HCEC 1CT (cell line): ENCODE measurements at places on chromosomes 6 and 20.

DNA sequence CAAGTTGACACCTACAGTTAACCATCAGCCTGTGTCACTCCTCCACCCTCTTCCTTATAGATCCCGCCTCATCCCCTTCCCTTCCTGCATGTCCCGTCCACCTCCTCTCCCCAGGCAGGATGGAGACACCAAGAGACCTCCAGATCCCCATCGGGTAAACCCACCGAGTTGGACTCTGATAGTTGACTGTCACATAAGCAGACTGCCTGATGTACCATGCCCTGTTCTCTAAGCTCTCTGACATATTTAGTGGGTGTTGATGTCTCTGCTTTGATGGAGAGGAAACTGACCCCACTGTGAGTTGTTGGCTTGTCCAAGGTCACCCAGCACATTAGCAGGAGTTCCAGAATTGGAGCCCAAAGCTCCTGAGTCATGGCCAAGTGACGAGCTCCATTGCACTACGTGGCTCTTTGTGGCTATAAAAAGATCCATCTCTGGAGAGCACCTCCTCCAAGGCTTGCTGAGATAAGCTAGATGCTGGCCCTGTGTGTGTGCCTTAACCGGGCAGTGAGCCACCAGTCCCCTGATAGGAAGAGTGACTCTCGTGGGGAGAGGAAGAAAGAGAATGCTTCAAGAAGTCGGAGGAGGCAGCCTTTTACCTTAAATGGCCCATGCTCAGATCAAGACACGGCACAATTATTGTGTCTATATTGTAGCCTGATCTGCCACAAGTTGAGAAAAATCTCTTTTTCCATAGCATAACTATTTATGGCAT is 236.0 kb upstream of the ECI2 start:
- peak; percentile 71 for DNase-seq

DNA sequence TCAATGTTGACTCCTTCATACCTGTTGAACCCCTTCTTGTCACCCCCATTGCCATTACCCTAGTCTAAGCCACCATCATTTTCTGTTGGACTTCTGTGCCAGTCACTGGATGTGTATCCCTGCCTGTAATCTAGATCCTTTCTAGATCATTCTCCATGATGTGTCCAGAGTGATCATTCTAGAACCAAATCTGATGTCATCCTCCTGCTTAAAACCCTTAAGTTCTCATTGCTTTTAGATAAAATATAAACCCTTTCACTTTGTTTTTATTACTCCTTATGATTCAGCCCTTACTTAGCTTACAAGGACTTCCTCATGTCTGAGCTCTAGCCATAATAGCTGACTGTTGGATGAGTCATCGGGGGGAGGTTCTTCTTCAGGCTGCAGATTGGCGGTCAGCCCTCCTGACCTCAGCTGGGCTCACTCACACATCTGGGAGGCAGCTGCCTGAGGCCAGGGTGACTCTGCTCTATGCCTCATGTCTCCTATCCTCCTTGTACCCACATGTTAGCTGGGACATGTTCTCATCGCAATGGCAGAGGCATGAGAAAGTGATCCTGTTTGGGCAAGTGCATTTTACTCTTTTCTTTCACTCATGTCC is 287.6 kb downstream of the ESR1 start:
- peak; percentile 100 for DNase-seq

- peak; percentile 63 for DNase-seq
Observed at GRCh38 chr6:158703837-158704822, 54.3 kb downstream of the SYTL3 start.

GRCh38 chr20:13035399-13036152 is 26.8 kb downstream of the SPTLC3 start:
- DNase-seq = no peak

DNA sequence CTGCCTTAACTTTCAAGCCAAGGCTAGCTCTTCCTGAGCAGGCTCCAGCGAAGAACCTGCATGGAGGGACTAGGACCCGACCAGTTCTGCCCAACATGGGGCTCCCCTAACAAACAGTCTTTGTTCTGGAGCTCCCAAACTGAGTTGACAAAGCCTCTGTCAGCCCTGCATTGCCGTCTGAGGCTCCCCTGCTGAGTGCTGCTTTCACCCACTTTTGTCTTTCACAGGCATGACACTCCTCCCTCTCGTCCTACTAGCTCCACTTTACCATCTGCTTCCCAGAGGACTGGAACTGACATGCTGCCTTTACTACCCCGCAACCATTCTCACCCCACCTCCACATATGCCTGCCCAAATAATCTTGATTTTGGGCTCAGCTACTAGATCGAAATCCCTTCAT is 45.1 kb upstream of the B4GALT5 start:
- DNase-seq = no peak

DNA sequence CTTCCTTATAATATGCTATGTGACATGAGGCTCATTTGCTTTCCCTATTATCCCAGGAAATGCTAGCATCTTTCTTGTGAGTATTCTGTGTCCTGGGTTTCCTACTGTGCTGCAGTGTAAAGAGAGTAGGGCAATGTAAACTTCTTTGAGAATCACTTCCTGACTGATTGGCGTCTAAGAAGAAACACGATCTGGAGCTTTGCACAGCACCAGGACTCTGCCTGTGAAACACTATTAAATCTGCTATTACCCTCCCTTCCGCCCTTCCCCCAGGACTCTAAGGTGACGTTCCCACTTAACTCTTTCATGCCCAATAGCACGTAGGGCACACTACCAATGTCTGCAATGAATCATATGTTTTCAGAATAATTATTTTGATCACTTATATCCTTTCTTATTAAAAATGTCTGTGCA is 607.3 kb upstream of the CITED2 start:
- DNase-seq = peak; percentile 88

GRCh38 chr20:60056407-60057122 is 98.3 kb downstream of the CDH26 start:
- no peak for DNase-seq

DNA sequence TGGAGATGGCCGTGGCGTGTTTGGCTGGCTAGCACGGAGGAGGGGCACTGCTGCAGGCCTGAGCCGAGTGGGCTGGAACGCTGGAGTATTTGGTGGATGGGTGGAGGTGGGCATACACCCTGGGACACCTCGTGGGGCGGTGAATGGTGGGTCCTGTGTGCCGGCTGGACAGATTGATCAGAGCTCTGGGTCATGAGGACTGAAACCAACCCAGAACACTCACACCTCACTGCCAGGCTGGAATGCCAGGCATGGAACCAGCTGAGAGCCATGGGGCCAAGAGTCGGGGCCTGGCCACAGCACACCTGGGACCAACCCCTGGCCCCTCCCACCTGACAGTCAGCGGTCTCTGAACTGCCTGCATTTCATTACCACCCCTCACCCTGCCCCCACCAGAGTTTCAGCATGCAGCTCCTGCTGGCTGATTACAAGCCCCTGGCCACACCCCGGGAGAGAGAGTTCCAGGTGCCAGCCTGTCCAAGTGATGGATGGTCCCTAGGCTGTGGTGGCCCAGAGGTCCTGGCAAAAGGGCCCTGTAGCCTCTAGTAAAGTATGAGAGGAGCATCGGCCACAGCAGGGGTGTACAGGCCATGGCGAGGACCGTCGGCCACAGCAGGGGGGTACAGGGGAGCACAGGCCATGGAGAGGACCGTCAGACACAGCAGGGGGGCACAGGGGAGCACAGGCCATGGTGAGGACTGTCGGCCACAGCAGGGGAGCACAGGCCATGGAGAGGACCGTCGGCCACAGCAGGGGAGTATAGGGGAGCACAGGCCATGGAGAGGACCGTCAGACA is 3.3 kb downstream of the NPBWR2 start:
- no peak for DNase-seq

DNA sequence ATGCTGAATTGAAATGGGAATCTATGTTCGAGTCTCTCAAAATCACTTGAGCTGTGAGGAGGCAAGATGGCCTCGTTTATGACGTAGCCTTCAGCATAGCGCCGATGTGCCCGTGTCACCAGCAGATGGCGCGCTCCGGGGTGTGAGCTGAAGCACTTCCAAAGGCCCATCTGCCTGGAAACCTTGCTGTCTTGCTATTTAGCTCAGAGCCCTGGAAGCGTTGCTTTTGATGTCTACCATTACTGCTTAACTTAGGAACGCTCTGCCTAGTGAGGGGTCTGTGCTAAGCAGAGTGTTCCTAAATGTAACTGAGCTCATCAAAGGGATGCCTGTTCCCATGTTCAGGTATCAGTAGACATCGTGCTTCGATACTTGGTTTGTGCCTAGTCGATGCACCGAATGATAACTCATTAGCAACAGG is 67.7 kb downstream of the SYCP2L start:
- DNase-seq = peak; percentile 83

- DNase-seq = peak; percentile 62
Observed at GRCh38 chr6:153312634-153313033, 181.6 kb upstream of the RGS17 start.

GRCh38 chr6:119184008-119184648 is 105.7 kb upstream of the FAM184A start:
- no peak for DNase-seq

- DNase-seq = no peak
Observed at GRCh38 chr20:62760856-62761758, 35.2 kb upstream of the MRGBP start.

GRCh38 chr6:27986928-27987725 is 30.1 kb downstream of the OR2B6 start:
- peak; percentile 60 for DNase-seq

- DNase-seq = peak; percentile 60
Observed at GRCh38 chr6:135372758-135373157, 124.8 kb downstream of the AHI1 start.

DNA sequence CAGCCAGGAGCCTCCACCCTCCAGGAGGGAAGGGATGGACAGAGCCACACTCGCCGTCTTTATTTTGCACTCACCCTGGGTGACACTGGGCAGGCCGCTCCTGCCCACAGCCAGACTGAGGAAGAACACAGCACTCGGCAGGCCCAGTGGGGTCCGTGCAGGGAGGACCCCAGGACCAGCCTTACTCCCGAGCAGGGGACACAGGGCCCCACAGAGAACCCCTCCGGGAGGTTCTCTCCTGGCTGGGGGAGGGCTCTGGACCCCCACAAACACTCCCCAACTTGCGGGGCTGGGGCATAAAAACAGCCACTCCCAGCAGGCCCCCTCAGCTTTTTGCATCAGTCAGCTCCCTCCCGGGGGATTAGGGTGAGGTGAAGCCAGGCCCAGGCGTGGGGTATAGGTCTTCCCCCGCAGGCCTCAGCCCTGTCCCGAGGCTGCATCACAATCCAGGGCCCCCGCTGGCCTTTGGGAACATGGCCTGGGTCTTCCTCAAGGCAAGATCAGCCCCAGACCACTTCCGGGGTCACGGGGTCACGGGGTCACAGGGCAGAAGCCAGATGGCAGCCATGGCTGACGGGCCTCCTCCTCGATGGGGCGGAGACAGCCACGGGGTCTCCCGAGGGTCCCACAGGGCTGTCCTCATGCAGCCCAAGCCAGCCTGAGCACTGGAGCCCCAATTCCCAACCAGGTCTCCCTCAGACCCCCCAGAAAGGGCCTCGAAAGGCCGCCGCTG is 3.2 kb downstream of the TNFRSF6B start:
- DNase-seq = no peak

GRCh38 chr6:44505751-44506150 is 118.2 kb downstream of the CDC5L start:
- no peak for DNase-seq

DNA sequence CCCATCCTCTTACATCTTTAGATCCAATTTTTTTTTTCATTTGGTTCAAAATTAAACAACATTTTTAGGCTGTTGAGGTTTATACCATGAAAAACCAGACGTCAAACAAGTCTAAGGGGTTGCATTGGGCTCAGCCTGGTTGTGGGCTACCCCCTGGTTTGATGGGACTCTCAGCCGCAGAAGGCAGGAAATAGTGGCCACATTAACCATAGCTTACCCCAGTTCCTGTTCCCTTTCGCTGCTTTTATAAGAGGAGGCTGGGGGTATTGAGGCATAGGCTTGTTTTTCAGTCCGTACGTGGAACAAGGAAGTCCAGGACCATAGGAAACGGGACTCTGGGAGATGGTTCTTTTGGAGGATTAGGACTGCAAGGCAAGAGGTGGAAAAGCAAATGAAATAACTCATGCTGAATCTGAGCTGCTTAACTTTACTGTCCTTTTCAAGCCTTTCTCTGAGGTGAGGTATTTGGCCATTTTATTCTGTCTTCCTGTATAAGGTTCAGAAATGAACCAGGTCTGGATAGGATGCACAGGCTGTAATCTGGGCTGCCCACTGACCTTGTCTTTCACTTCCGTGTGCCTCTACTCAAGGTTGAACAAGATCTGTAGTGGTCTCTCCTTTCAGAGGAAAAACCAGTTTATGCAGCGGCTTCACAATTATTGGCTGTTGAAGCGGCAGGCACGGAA is 7.7 kb downstream of the BRPF3 start:
- no peak for DNase-seq

- no peak for DNase-seq
Observed at GRCh38 chr20:47262365-47263013, 94.0 kb downstream of the ZMYND8 start.

DNA sequence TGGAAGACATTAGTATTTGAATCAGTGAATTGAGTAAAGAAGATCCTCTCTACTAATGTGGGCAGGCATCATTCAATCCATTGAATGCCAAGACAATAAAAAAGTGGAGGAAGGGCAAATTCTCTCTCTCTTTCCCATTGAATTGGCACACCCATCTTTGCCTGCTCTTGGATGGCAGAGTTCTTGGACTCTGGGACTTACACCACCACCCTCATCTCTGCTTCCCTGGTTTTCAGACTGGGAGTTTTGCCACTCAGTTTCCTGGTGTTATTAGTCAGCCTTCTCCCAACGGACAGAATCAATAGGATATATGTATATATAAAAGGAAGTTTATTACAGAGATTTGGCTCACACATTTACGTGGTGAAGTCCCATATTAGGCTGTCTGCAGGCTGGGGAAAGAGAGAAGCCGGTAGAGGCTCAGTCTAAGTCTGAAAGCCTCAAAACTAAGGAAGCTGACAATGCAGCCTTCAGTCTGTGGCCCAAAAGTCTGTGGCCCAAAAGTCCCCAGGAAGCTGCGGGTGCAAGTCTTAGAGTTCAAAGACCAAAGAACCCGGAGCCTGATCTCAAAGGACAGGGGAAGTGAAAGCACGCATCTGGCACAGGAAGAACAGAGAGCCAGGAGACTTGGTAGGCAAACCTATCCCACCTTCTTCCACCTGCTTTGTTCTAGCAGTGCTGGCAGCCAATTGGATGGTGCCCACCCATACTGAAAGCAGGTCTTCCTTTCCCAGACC is 64.4 kb downstream of the SMPDL3A start:
- no peak for DNase-seq

GRCh38 chr6:130937942-130938604 is 110.9 kb downstream of the SMLR1 start:
- peak; percentile 6 for DNase-seq
